ENCODE measurements at places on chromosomes 5 and 9.

GRCh38 chr5:139445325-139446170 is 6.2 kb upstream of the DNAJC18 start:
- peak; percentile 90 for DNase-seq

DNA sequence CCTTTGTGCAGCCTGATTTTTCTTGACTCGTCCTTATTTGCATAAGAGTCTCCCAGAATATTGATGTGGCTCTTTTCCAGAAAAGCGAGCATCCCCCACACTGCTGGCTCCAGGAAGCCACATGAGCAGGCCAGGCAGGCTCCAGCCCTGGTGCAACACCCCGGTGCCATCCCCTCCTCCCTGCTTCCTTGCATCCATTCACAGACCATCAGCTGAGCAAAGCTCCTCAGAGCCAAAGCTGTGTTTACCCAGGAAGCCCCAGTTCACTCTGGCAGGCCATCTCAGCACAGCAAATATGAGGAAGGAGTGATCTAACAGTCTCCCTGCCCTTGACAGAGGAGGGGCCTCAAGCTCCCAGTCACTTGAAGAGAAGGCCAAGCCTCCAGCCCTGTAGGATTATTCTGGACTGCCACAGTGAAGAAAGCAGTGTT is 34.4 kb downstream of the INSYN2B start:
- DNase-seq, result peak; percentile 99

DNA sequence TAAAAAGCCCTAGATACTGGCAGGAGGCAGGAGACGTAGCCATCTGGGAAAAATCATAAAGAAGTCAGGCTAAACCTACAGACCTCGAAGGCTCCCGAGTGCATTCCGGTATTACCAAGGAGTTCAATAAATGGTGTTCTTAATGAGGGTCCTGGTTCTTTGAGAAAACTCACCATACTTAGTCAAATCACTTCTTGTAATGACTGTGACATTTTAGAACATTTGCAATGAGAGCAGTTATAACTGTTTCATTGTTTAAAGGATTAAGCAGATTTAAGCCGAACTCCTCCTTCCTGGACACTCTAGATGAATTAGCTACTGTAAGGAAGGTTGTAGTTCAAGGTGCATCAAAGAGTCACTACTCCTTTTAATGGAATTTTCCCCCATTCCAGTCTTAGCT is 67.8 kb downstream of the EFNA5 start:
- DNase-seq, result no peak

- DNase-seq, result peak; percentile 4
Observed at GRCh38 chr9:29564564-29564963, 1991.3 kb upstream of the C9orf72 start.

DNA sequence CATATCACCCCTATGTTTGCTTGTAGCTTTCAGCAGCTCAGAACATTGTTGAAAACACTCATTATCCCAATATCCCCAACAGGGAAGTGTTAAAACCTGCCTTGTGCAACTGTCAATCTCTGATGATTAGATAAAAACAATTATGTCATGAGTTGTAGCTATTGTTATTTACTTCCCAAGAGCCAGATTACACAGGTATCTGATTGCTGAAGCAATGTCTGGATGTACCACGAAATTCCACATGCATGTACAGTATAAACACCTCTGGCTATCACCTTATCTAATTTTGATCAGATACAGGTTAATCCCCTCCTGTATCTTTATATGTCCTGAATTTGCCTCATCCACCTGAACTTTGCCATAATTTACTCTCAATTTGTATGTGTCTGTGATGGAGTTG is 38.7 kb downstream of the TMC1 start:
- DNase-seq, result no peak
